ENCODE measurements at places on chromosomes 3 and 15. TPM values are rescaled to one million over a fixed set of nuclear protein-coding genes. Genes with fewer than 3 reads are reported as not detected.

VEPH1 gene
- total RNA-seq = 27.4 TPM

GRCh38 chr3:13045904-13046568, 27.2 kb downstream of the IQSEC1 start:
- no peak for DNase-seq

DNA sequence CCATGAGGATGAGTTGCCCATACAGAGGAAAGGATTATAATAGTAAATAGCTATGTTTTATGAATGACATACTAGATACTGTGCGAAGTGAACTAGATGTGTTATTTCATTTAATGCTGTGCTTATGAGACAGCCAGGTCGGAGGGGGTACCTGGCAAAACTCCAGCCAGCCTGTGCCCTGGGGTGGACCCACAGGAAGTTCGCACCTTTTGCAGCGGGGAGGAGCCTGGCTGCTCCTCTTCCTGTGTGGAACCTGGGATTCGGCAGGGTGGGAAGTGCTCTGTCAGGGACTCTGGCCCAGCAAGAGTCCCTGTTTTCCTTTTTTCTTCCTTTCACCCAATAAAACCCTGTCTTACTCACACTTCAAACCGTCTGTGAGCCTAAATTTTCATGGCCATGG, 452.2 kb downstream of the IL5RA start:
- no peak for DNase-seq

DNA sequence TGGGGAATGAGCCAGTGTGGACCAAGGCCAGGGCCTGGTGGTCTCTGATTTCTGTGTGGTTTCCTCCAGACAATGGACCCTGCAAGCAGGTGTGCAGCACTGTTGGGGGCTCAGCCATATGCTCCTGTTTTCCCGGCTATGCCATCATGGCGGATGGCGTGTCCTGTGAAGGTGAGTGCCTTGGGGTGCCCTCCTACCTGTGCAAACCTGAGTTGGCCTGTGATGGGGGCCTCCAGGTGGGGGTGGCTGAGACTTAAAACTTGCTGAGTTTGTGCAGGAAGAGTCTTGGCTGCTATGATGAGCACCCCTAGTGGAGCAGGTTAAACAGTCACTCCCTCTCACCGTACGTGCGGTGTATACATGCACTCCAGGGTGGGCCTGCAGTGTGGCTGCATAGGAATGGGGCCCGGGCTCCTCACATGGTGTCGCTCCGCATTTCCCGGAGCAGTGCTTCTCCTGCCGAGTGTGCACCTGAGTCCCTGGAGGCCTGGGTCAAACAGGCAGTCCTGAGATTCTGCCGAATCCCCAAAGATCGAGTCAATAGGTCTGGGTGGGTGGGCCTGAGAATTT, 70.8 kb downstream of the FBLN2 start:
- DNase-seq = no peak

Measured in fibroblast of the aortic adventitia (primary cell).